ENCODE measurements at places on chromosomes 12 and 14.
A peak's percentile ranks its signal among the peaks of the same experiment; 100 is the strongest.

DNA sequence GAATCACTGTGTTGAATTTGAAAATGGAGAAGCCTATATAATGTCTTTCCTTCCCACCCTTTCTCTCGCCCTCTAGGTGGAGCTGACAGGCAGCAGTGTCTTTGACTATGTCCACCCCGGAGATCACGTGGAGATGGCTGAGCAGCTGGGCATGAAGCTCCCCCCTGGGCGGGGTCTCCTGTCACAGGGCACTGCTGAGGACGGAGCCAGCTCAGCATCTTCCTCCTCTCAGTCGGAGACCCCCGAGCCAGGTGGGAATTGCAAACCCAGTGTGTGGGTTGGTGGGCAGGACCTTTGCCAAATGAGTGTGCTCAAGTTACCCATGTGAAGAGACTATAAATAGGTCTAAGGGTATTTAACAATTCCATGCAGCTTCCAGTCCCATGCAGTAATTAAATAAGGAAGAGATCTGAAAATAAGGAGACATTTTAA is 274.7 kb downstream of the EGLN3 start:
- DNase-seq: peak; percentile 66

DNA sequence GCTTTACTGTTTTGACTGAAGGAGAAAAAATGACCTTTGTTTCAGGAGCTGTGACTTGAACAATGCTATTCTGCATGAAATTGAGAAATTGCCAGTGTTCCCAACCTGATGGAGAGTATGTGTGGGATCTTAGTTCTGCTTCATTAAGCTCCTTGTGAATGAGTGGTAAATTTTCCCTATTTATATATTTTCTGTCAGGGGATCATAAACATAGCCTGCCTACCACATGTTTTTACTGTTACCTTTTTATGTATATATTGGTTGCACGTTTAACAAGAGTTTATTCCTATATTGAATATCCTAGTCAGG is 271.7 kb downstream of the PDZRN4 start:
- DNase-seq: no peak

DNA sequence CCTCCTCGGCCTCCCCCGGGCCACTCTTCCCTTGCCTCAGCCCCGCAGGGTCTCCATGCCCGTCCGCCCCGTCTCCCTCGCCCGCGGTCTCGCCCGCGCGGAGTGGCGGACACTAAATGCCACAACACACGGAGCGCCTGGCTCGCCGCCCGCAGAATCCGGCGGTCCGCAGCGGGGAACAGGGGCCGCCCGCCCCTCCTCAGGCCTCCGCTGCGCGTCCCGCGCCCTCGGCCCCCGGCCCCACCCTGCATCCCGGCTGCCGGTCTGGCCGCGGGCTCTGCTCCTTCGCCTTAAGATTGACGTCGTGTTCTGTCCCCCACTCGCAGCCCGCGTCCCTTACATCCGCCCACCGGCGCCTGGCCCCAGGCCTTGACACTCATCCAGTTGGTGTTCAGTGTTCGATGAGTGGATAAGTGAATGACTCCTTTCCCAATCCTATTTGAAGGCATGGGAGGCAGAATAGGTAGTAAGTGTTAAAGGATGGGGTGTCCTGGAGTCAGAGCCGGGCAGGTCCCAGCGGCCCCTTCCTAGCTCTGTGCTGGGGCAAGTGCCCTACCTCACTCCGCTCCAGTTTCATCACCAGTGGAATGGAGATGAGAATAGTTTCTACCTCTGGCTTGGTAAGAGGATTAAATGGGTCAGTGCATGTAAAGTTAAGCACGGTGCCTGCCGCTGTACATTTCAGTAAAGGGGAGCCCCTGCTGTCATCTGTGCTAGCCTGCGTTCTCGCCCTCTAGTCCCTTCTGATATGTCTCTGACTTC is 622 bp downstream of the TECPR2 start:
- no peak for DNase-seq

GRCh38 chr12:56990648-56991318 is 15.6 kb downstream of the ZBTB39 start:
- no peak for DNase-seq

DNA sequence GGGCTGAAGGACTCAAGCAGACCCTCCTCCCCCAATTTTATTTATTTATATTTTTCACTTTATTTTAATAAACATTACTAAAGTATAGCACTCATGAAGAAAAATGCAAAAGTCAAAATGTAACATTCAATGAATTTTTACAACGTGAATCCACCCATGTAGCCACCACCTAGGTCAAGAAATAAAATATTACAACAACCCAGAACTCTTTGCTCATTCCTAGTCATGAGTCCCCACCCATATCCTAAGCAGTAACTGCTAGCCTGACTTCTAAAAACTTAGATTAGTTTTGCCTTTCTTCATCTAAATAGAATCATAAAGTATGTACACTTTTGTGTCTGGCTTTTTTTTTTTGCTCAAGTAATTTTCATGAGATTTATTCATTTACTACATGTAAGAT is 86.9 kb upstream of the CRY1 start:
- no peak for DNase-seq

DNA sequence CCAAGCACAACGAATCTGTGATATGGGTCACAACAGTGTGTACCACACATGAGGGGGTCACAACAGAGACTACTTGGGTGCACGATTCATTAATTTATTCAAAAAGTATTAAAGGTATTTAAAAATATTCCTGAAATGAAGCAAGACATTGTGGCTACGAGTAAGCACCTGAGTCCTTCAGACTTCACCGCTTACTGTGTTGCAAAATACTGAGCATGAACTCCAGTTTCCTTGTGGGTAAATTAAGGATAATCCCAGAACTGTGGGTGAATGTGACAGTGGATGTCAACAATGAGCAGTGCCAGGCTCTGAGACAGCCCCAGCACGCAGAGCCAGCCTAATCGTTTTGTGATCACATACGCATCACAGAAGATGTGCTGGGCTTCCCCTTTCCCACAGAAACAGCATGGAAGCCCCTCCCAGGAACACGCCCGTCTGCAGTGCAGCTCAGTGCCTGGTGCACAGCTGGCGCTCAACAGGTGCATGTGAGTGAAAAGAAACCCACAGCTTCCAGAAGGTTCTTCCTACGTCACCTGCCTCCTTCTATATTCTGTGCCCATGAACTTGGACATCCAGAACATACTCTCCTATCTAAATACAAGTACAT is 29.1 kb downstream of the CDC42BPB start:
- no peak for DNase-seq

GRCh38 chr14:104265918-104266630 is 127.7 kb downstream of the KIF26A start:
- DNase-seq: peak; percentile 3

- DNase-seq: no peak
Measured at GRCh38 chr14:77979666-77980351, 179.9 kb downstream of the ADCK1 start.

DNA sequence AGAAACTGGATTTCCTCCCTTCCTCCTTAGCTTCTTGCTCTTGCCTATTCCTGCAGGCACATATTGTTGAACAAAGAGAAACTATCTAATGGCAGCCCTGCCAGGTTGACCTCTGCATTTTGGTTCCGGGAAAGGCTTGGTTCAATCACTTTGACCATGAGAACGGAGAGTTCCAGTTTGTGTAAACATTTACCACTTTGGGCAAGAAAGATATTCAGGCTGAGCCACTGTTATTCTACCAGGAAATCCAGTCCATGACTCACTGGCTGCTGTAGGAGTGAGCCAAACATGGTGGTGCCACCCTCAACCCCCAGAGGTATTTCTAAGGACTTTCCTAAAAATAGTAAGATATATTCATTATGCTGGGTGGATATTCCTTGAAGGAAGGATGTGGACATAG is 242.2 kb upstream of the OR4E1 start:
- no peak for DNase-seq

GRCh38 chr12:91100906-91101305 is 10.4 kb downstream of the LUM start:
- no peak for DNase-seq

GRCh38 chr12:87853448-87854003 is 175.7 kb downstream of the C12orf50 start:
- DNase-seq: no peak

DNA sequence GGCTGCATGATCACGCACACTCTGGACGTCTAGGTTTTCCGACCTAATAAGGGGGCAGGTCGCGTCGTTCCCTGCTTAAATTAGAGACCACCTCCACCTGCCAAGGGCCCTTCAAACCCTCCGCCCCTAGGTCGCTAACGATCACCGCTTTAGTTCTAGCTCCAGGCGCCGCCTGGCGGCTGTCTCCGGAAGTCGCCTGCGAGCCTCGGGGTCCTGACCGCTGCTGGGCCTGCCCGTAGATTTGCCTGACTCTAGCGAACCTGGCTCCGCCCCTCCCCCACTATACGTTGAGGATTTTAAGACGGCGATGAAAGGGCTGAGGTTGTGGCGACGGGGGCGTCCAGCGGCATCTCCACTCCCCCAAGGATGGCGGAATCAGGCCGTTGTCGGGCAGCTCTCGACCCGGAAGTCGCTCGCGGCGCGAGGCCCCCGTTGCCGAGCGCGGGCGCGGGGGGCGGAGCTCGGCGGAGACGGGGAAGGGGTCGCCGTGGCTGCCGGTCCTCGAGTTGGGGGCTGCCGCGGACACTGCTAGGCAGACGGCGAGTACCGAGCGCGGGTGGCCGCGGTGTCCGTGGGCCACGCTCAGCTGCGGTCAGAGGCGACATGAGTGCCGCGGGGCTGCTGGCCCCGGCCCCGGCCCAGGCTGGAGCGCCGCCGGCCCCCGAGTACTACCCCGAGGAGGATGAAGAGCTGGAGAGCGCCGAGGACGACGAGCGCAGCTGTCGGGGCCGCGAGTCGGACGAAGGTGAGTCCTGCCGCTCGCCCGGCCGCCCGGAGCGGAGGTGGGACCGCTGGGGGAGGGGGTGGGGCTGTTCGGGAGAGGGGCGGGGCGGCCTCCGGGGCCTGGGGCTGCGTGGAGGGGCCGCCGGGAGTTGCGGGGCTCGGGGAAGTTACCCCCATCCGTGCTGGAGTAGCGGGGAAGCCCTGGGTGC is at the start of gene SUDS3:
TSS of gene SUDS3 (plus strand) at position 467 of the 932 bp plus-strand sequence. CDS start at position 604, 137 bp downstream.
- DNase-seq: peak; percentile 64

- no peak for DNase-seq
Measured at GRCh38 chr14:97523936-97524335, 726.8 kb downstream of the VRK1 start.

DNA sequence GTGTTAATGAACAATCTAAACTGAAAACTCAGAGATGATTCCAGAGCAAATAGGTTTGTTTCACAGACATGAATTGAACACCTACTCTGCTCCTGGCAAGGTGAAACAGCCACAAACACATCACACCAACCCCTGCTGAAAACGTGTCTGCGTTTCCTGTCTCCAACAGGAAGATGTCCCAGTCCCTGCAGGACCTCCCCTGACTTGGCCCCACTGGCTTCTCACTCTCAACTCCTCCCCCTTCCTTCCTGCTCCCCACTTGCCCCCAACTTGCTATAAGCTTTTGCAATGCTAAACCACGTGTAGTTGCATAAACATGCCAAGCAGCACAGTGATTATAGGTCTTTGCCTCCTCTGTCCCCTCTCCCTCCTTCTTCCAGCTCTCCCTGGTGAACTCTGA is 567.6 kb downstream of the BCL11B start:
- no peak for DNase-seq

DNA sequence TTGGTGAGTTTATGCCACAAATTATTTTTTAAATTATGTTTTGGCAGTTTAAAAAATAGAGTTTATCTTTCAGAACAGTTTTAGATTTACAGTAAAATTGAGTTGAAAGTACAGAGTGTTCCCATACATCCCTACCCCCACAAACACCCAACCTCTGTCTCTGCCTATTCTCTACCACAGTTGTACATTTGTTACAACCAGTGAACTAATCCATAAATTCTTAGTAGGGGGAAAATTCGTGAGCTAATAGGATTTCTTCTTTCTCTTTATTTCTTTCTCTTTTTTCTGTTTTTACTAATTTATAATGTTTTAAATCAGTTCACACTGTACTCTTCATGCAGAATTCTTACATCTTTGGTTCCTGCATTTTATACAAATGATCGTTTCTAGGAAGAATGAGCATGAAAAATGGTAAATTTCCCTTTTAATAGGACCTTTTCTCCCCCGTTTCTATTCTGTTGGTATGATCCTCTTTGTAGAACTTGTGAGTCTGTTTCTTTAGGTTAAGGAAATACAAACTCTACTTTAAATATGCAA is 56.7 kb downstream of the MIPOL1 start:
- no peak for DNase-seq

- peak; percentile 78 for DNase-seq
Measured at GRCh38 chr12:74292351-74293194, 245.1 kb upstream of the ATXN7L3B start.

DNA sequence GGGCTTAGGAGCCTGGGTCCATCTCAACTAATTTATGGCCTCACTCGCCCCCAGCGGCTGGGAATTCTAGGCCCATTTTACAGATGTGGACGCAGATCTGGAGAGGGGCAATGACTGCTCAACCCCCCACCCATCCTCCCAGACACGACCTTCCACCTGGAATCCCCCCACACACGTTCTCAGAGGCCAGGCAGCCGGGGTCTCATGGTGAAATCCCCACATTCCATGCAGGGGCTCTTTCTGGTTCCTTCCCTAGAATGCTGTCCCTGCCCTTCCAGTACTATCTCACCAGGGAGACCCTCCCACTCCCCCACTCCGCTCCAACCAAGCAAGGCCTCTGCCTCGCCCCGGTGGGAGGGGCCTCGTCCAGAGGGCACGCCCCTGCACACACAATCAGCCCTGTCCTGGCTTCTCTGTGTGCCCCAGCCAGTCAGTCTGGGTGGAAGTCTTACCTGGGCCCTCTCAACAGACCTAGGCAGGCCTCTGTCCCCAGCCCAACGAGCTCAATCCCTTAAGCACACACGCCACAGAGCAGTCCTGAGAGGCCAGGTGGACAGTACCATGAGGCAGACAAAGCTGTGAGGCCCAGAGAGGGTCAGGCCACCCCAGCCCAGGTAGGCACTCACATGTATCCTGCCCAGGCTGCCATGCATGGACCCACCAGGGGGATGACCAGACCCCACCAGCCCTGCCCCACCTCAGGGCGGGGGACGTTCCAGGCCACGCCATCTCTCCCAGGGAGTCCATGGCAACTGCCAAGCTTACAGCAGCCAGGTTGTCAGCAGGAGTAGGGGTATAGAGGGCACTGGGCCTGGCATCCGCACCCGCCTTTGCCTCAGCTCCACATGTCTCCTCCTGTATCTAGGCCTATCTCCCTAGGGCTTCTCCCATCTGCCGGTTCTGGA is 1.3 kb upstream of the ANKRD9 start:
- DNase-seq: no peak

GRCh38 chr12:90589956-90590355 is 365.0 kb downstream of the CCER1 start:
- no peak for DNase-seq

- DNase-seq: peak; percentile 4
Measured at GRCh38 chr14:64654246-64654900, 49.9 kb upstream of the PLEKHG3 start.

- DNase-seq: peak; percentile 68
Measured at GRCh38 chr14:89654998-89655397, 238.0 kb upstream of the FOXN3 start.
